ENCODE measurements at places on chromosomes 11 and 22.
A peak's percentile ranks its signal among the peaks of the same experiment; 100 is the strongest.

DNA sequence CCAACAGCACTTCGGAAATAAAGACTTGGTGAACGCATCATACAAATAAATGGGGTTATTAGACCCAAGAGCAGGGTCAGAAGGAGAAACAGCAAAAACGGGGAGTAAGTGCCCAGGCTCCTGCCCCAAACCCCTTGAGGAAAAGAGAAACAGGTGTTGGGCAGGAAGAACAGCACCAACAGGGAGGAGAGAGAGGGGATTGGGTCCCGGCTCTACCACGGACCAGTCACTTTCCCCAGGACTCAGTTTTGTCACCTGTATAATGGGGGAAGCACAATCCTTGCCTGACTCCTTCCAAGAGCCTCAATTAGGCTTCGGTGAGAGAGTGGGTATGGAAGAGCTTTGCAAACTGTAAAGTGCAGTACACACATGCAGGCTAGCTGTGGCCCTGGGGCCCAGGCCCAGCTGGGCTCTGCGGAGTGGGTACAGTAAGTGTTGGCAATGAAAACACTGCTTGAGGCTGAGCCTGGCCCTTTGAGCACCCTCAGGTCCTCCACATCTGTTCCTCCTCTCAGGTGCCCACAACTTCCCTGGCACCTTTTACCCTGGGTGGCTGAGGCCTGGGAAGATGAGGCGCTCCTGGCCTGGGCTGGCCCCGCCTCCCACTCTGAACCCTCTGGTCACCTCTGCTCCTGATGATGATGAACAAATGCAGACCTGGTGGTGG, 8.9 kb downstream of the SLC29A2 start:
- no peak for DNase-seq

- no peak for DNase-seq
Observed at GRCh38 chr22:23380230-23380573, 199.9 kb downstream of the IGLL1 start.

DNA sequence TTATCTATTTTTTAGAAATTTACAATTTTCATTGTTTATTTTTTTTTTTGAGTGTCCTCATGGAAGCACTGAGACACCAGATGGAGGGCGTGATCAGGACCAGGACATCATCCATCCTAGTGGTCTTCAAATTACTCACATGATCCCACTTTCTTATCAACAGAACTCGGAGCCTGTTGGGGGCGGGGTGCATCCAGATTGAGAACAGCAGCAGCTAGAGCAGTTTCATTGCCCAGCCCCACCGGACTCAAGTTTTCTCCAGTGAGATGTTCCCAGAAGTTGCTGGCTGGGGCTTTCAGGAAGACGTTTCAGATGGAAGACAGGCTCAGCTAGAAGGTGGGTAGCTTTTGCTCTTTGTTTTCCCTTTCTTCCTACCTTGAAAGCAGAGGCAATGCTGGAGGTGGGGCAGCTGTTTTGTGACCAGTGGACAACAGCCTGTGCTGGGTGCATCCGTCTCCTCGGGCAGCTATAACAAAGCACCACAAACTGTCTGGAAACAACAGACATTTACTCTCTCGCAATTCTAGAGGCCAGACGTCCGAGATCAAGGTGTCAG, 562.1 kb downstream of the TBC1D22A start:
- no peak for DNase-seq

DNA sequence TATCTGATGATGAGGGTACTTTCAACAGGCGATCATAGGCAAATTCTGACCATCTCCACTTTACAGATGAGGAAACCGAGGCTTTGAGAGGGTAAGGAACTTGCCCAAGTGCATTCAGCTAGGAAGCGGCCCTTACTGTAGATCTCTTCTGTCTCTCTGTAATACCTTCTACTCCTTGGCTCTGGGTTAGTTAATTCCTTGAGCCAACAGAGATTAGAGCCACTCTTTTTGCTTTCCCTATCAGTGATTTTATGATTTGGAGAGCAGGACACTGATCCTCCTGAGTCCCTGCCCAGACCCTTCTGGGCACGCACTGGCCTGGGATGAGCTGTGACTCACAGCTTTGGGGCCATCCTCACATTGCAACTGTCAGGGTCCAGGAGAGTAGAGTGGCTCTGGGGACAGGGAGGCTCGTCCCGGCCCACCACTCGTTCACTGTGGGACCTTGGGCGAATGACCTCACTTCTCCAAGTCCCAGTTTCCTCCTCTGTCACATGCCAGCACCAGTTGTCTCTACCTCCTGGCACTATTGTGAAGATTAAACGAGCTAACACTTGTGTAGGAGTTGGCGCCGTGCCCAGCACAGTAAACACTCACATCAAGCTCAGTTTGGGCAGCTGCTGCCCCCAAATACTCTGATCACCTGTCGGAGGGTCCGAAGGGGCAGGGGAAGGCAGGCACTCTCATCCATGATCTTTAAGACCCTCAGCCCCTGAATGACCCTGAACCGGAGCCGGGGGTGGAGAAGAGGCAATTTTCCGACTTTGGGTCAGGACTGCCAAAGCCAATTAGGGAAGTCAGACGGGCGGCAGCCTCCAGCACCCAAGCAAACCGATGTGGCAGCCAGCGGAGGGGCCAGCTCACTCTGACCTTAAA, 235.0 kb downstream of the MIAT start:
- DNase-seq = no peak

GRCh38 chr22:42291287-42291686, 20.8 kb upstream of the TCF20 start:
- DNase-seq = no peak

- DNase-seq = no peak
Observed at GRCh38 chr11:107682171-107682570, 29.7 kb downstream of the SLN start.

GRCh38 chr11:60184824-60185511, 2.1 kb upstream of the MS4A6A start:
- no peak for DNase-seq

- no peak for DNase-seq
Observed at GRCh38 chr22:46934746-46935491, 172.5 kb downstream of the TBC1D22A start.

DNA sequence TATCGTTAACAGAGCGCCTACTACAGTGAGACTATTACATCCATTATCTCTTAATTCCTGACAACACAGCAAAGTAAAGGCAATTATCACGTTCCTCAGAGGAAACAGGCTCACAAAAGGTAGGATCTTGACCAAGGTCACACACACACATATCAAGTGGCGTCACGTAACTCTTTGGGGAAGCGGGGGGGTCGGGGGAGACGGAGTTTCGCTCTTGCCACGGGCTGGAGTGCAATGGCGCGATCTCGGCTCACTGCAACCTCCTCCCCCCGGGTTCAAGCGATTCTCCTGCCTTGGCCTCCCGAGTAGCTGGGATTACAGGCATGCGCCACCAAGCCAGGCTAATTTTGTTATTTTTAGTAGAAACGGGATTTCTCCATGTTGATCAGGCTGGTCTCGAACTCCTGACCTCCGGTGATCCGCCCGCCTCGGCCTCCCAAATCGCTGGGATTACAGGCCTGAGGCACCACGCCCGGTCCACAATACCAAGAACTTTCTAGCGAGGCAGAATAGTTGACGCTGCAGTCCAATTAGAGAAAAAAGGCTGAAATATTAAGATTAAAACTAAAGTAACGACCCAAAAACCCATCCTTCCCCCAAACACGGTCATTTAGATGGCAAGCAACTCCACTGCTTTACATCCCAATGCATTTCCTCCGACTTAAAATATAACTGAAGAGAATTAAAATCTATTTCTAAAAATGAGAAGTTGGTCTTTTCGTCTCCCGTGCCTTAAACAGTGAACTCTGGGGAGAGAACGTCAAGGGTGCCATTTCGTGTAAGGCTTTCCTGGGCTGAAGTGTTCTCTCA, 1.2 kb downstream of the DDX17 start:
- no peak for DNase-seq

DNA sequence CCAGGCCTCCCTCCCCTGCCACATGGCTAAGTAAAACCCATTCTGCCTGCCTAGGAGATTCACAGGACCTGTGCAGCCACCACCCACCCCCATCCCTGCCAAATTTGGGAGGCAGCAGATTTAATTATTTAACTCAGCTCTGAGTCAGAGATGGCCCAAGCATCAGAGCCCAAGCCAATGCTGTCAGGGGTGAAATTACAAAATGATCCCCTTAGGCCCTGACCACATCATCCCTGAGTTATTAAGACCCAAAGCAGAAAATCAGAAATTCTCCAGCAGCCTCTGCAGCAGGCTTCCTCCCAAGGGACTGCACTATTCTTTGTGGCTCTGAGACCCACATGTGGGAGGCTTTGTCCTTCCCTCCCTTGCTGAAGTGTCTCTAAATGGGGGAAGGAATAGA, 52.8 kb upstream of the RRAS2 start:
- DNase-seq = no peak

- DNase-seq = no peak
Observed at GRCh38 chr22:47278655-47279054, 516.2 kb downstream of the TBC1D22A start.

DNA sequence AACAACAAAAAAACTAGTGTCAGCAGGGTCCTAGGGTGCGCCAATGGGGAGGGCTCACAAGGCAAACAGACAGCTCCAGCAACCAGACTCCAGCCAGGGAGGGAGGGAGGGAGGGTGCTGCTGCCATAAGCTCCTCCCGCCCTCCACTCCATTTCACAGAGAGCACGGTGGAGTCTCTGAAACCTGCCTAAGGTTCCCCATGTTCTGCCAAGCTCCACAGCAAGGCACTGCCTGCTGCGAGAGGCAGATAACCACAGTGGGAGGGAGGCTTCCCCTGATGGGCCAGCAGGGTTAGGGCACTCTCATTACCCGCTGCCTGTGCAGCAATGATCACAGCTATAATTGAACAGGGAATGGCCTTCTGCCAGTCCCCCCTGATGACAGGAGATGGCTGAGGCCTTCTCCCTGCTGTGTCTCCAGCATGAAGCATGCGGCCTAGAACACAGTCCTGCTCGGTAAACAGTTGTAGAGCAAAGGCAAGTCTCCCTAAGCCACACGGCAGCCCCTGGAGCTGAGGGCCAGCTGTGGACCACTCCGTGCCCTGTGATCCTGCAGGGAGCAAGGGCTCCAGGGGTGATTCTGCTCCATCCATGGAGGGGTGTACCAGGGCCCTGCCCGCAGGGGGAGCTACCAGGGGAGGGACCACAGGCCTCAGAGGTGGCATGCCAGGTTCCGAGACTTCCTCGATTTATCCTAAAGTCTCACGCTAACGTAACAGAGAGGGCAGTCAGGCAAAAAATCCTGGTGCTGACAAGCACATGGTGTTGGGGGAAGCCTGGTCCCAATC, 42.9 kb downstream of the PC start:
- DNase-seq = peak; percentile 87

DNA sequence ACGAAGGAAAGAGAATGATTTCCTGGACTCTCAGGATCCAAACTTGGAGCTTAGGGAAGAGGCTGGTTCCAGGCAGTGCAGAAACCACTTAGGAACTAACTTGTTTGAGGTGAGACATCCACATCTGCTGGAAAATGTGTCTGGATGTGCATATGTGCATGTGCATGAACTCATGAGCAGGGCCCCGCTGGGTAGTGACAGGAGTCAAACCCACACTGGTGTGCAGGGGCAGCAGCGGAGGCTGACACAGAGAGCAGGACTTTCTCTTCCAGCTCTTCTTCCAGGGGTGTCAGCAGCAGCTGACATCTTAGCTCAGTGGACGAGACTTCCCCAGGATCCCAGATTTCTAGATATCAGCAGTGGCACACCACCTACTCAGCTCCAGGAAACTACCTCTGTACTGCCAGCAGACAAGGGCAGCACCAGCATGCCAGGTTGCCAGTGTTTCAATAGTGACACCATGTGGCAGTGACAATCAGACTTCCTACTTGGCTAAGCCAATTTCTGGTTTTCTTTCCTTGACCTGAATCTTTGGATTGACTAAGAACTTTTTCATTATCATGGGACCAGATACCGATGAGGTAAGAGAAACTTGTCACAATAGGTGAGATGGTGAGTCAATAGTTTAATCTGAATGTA, 227.5 kb upstream of the ZC3H12C start:
- peak; percentile 79 for DNase-seq

GRCh38 chr11:111766834-111767142, 599 bp upstream of the PPP2R1B start:
- no peak for DNase-seq

DNA sequence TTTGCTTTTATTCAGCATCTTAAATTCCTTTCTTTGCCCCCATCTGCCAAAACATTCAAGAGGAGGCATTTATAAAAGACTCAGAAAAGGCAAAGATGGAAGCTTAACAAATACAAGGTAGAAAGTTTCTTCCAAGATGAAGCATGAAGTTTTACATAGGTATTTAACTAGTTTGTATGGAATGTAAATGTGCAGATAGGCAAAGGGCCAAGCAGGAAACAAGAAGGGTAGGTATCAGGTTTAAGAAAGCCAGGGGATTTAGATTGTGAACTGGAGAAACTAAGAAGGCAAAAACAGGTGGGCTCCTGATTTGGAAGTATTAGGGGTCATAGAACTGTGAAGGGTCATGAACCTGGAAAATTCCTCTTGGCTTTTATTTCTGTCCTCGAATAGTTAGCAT, 62.6 kb downstream of the PPP2R1B start:
- no peak for DNase-seq

GRCh38 chr22:17343766-17344165, 25.5 kb upstream of the CECR2 start:
- no peak for DNase-seq

DNA sequence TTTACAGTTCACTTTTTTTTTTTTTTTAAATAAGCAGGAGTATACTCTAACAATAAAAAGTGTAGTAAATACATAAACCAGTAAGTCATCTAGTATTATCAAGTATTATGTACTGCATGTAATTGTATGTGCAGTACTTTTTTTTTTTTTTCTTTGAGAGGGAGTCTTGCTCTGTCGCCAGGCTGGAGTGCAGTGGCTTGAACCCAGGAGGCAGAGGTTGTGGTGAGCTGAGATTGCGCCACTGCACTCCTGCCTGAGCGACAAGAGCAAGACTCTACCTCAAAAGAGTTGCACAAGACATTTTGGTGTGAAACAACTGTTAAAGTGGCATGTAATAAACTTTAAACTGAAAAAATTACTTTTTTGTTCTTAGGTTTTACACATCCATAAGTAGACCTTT, 16.7 kb downstream of the BCL2L13 start:
- DNase-seq = no peak

- no peak for DNase-seq
Observed at GRCh38 chr11:86035164-86035563, 33.7 kb downstream of the PICALM start.

DNA sequence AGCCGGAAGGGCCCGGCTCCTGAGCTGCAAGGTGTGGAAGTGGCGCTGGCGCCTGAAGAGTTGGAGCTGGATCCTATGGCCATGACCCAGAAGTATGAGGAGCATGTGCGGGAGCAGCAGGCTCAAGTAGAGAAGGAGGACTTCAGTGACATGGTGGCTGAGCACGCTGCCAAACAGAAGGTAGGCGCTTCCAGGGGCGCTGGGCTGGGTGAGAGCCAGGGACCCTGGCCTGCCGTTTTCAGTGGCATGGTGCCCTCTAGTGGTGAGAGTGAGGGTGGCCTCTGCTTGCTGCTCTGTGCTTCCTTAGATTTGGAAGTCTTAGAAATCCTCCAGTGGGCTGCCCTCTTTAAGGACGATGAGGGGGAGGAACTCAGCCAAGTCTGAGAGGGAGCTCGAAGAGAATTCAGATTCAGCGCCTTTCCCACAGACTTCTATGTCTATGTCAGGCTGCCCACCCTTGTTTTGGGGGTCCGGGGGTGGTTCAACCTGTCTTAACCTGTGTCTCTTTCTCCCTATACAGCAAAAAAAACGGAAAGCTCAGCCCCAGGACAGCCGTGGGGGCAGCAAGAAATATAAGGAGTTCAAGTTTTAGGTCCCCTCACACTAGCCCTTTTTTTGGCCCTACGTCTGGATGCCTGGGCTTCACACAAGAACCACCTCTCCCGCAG, 1.8 kb upstream of the PACS1 start:
- peak; percentile 83 for DNase-seq
